ENCODE measurements at places on chromosomes 13 and 19. TPM values are rescaled to one million over a fixed set of nuclear protein-coding genes. Genes with fewer than 3 reads are reported as not detected.

DNA sequence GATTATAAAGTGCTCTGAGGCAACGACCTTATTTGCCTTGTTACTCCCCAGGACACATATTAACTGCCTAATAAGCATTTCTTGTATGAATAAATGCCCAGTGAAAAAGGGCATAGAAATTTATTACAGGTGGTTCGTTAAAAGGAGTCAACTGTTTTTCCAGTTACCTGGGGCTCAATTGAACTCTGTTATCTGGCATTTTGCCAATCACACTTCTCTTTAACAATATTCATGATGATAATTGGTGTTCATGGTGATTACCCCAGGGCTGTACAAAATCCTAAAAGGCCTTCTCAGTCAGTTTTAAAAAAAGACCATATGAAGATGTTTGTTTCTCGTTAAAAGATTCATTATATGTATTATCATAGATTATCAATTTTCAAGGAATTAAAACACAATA, 57.1 kb downstream of the KL start:
- DNase-seq: no peak

The DMPK gene
- 16.7 TPM for total RNA-seq

GRCh38 chr13:60012488-60012887, 151.2 kb downstream of the DIAPH3 start:
- DNase-seq: no peak

DNA sequence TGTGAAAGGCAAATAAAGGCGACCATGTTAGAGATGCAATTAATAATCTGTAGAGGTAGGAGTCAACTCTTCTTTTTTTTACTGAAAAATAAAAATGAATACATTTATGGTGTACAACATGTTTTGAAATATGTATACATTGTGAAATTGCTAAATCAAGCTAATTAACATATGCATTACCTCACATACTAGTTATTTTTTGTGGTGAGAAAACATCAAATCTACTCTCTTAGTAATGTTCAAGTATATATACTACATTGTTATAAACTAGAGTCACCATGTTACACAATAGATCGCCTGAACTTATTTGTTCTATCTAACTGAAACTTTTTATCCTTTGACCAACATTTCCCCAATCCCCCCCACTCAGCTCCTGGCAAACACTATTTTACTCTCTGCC, 143.2 kb downstream of the POU4F1 start:
- DNase-seq: no peak

The CHMP2A gene
- 47.7 TPM for total RNA-seq

DNA sequence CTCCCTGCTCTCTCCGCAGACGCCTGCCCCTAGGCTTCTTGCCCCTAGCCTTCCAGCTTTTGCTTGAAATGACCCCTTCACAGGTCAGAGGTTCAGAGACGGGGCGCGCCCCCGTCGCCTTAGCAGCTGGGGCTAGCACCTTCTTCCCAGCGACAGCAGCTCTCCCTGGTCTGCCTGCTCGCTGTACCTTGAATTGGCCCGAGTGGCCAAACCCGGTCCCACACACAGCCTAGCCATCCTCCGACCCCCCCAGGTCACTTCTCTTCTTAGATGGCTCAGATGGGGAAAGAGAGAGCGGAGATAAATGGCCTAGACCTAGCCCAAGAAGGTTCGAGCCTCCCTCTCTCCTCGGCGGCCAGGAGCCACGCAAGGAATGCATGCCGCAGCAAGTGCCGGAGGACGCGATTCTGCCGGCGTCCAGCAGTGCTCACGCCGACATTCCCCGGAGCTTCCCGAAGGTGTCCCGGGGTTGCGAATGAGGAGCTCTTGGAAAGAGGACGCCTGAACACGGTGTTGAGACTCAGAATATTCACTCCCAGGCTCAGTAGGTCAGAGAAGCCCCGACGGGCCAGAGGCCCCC, 1.3 kb downstream of the CDX2 start:
- no peak for DNase-seq

The ACP4 gene
- not detected for total RNA-seq

- no peak for DNase-seq
Observed at GRCh38 chr19:2638417-2638940, 64.0 kb downstream of the GNG7 start.

The KIR2DL3 gene
- not detected for total RNA-seq

The ZNF724 gene
- 24.8 TPM for total RNA-seq

The ZNF320 gene
- 22.6 TPM for total RNA-seq
